T-cell (primary cell): ENCODE measurements at places on chromosomes 11 and 22.
A peak's percentile ranks its signal among the peaks of the same experiment; 100 is the strongest.

- H3K36me3 ChIP-seq, result no peaks in the 10 kb centered on the region
- H3K4me1 ChIP-seq, result no peaks in the 10 kb centered on the region
- H3K4me3 ChIP-seq, result no peak overlapping the region
- H3K27me3 ChIP-seq, result no peaks in the 10 kb centered on the region
- DNase-seq, result no peak
Measured at GRCh38 chr11:124474079-124474478, 28.6 kb upstream of the OR8B8 start.

- no peak for DNase-seq
- H3K4me3 ChIP-seq, result no peak overlapping the region
- peaks cover 40% of the 10 kb centered on the region for H3K4me1 ChIP-seq
- H3K36me3 ChIP-seq, result no peaks in the 10 kb centered on the region
- no peak overlapping the region for H3K27ac ChIP-seq
Measured at GRCh38 chr11:73158356-73159051, 16.4 kb upstream of the FCHSD2 start.

GRCh38 chr11:71066311-71066710, 186.1 kb downstream of the SHANK2 start:
- H3K27me3 ChIP-seq, result peaks cover 37% of the 10 kb centered on the region
- no peak overlapping the region for H3K4me3 ChIP-seq
- DNase-seq, result no peak
- no peak overlapping the region for H3K27ac ChIP-seq
- no peaks in the 10 kb centered on the region for H3K4me1 ChIP-seq

- H3K27ac ChIP-seq, result no peak overlapping the region
- no peaks in the 10 kb centered on the region for H3K4me1 ChIP-seq
- H3K36me3 ChIP-seq, result no peaks in the 10 kb centered on the region
- DNase-seq, result no peak
- H3K27me3 ChIP-seq, result no peaks in the 10 kb centered on the region
- no peak overlapping the region for H3K4me3 ChIP-seq
Measured at GRCh38 chr11:22203281-22203680, 10.4 kb downstream of the ANO5 start.

DNA sequence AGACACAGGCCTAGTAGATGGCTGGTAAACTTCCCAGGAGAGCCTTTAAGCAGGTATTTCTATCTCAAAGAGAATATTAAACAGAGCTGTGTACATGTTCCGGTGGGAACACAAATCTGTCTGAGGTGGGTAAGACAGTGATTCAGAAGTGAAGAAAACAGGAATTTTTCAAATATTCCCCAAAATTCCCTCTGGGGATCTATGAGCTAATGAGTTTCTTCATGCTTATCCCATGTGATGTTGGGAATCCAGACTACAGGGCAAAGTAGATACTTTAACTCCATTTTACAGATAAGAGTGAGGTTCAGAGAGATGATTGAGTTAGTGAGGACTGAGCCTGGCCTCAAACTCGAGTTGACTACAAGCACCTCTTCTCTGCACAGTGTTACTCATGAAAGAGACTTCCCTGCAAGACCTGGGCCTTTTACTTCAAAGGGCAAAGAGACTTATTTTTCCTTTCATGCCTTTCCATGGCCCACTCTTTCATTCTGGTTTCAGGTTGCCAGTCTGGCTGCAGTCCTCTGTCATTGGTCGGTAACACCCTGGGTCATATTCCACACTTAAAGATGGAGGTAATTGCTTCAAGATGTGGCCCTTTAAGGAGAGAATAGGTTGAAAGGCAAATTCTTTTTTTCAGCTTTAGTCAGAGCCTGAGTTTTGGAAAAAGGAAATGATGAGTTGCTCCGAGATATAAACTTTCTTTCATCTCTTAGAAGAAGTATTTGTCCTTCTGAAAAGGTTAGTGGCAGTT, 70.1 kb downstream of the CYB5R2 start:
- H3K4me3 ChIP-seq, result no peak overlapping the region
- H3K4me1 ChIP-seq, result no peaks in the 10 kb centered on the region
- H3K27ac ChIP-seq, result no peak overlapping the region
- H3K27me3 ChIP-seq, result no peaks in the 10 kb centered on the region

DNA sequence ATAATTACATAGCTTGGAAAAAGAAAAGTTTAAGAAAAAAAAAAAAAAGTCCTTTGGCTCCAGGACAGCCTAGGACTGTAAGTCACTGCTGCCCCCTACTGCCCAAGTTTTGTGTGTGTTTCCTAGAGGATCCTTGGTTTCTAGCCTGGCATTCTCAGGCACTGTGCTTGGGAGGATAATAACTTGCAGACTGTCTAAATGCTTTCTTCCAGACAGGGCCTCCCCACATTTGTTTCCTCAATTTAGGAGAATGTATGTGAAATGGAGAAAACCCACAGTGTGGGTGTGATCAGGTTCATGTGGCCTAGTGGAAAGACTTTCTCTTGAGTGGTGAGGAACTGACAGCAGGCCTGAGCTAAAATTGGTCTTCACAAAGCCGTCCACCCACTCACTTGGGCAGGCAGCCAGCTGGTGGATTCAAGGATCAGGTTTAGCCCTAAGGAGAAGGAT, 191.0 kb downstream of the NAV2 start:
- H3K27me3 ChIP-seq, result no peaks in the 10 kb centered on the region
- no peaks in the 10 kb centered on the region for H3K36me3 ChIP-seq
- H3K4me1 ChIP-seq, result no peaks in the 10 kb centered on the region

DNA sequence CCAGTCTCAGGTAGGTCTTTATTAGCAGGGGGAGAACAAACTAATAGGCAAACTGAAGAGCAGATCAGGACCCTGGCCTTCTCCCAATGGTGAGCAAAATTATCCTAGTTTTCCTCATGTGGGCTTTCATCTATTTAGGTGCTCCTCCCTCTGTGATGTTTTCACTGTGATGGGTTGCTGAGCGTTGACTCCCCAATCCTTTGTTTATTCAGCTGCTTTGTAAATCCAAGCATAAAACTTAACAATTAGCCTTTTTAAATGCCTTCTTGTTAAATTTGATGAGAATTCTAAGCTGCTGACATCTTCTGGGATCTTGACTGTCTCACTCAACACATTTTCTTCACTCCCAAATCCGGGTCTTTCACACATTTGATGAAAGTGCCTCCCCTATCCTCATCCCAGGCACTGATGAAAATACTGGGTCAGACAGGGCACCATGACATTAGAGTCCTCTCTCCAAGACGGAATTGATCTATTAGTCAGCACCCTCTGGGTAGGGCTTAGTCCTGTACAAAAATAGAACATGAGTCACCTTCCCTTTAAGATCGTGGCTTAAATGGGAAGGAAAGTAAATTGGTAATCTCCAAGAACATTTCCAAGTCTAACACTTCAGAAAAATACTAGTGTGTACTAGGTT, 199.3 kb upstream of the ISX start:
- H3K27me3 ChIP-seq, result no peaks in the 10 kb centered on the region
- no peaks in the 10 kb centered on the region for H3K36me3 ChIP-seq
- H3K4me3 ChIP-seq, result no peak overlapping the region
- no peak for DNase-seq

DNA sequence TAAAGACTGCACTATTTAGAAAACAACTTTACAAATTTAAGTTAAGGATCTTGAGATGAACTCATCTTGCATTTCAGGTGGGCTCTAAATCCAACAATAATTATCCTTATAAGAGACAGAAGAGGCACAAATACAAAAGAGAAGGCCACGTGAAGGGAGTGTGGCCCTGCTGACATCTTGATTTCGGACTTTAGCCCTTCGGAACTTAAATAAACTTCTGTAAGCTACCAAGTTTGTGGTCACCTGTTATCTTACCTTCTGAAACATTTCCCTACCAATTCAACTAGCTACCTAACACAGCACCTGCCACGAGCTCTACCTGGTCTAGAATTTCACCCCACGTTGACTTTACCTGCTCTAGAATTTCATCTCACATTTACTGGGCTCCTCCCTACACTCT, 42.9 kb upstream of the ARHGAP32 start:
- no peaks in the 10 kb centered on the region for H3K36me3 ChIP-seq
- DNase-seq, result no peak
- no peaks in the 10 kb centered on the region for H3K27me3 ChIP-seq

GRCh38 chr11:12941671-12942070, 67.4 kb upstream of the RASSF10 start:
- no peak overlapping the region for H3K4me3 ChIP-seq
- H3K27ac ChIP-seq, result no peak overlapping the region

- H3K27ac ChIP-seq, result peak overlapping the region; percentile 100
- peak overlapping the region; percentile 54 for H3K4me3 ChIP-seq
- no peaks in the 10 kb centered on the region for H3K36me3 ChIP-seq
Measured at GRCh38 chr11:62842171-62842741, 2.9 kb upstream of the WDR74 start.

GRCh38 chr11:5234381-5234834, at the start of gene HBD:
Gene HBD (minus strand): TSS chr11:5234483. CDS start chr11:5234433, 50 bp downstream.
- H3K27me3 ChIP-seq, result no peaks in the 10 kb centered on the region
- no peak within 1 kb of the TSS for H3K27ac ChIP-seq
- peaks cover 3% of the 10 kb centered on the region for H3K4me1 ChIP-seq
- H3K4me3 ChIP-seq, result no peak within 1 kb of the TSS
- no peaks in the 10 kb centered on the region for H3K36me3 ChIP-seq

GRCh38 chr22:34055525-34056200, 135.4 kb upstream of the LARGE1 start:
- H3K4me1 ChIP-seq, result no peaks in the 10 kb centered on the region
- no peak for DNase-seq
- no peak overlapping the region for H3K4me3 ChIP-seq
- no peak overlapping the region for H3K27ac ChIP-seq
- H3K27me3 ChIP-seq, result no peaks in the 10 kb centered on the region
- H3K36me3 ChIP-seq, result no peaks in the 10 kb centered on the region

DNA sequence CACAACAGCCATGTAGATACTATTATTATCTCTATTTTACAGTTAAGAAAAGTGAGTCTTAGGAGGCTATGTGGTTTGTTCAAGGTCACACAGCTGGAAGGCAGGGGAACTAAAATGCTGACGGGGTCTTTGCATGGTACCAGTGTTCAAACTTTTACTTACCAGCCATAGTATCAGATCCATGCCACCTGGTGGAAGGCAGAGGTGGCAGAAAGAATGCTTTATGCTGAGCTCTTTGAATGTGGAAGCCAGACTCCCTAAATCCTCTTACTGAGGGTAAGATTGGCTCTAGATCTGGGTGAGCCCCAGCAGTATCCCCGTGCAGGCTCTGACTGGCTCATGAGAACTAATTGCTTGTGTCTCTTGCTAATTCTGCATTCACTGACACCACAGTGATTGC, 54.3 kb upstream of the NAV2 start:
- H3K27me3 ChIP-seq, result no peaks in the 10 kb centered on the region
- no peak overlapping the region for H3K27ac ChIP-seq
- no peaks in the 10 kb centered on the region for H3K36me3 ChIP-seq
- H3K4me3 ChIP-seq, result no peak overlapping the region

DNA sequence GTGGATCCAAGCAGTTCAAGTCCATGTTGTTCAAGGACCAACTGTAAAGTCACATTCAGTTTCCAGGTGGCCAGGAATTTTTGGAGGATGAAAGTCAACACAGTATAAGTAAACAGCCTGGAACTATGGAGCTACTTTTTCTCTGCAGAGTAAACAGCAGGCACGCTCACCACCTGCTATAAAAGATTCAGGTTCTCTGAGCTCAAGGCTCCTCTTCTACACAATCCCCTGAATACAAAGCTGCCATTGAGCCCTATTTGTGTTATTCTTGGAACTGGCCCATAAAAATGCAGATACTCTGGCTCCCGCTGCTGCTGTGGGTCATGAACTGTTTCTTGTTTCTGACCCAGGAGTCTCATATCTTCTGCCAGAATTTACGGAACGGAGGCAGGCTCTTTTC, 56.9 kb upstream of the PRR5 start:
- peaks cover 10% of the 10 kb centered on the region for H3K27me3 ChIP-seq
- no peak overlapping the region for H3K27ac ChIP-seq
- H3K36me3 ChIP-seq, result no peaks in the 10 kb centered on the region
- peaks cover 7% of the 10 kb centered on the region for H3K4me1 ChIP-seq
- no peak overlapping the region for H3K4me3 ChIP-seq

DNA sequence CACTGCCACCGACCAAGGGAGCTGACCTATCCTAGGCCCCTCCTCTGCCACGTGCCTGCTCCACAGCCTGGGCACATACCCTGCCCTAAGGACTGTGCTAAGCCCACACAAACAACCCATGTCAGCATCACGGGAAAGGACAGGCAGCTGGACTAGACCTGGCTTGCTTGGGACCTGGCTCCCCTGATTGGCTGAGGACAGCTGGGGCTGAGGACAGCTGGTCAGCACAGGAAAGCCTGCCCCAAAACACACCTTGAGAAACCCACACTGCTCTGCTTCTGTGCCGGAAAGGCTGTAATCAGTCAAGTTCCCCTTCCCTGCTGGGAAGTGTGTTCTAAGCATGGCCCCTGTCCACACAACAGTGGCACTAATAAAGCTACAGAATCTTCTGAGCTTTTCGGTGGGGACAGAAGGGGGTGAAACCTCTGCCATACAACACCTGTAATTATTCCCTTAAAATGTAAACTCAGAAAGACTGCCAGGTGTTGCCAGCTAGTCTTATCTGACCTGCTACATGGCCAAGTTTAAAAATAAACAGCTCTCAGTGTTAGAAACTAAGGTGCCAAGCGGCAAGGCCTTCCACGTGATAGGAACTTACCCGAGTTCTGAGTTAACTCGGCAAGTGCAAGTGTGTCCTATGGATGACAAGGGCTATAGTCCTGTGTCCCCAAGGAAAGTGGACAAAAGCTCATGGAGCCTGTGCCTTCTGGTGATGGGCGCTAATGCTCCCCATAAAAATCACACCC, 35.7 kb upstream of the ARFGAP3 start:
- no peak overlapping the region for H3K4me3 ChIP-seq
- no peaks in the 10 kb centered on the region for H3K27me3 ChIP-seq
- H3K4me1 ChIP-seq, result peaks cover 89% of the 10 kb centered on the region
- peaks cover 13% of the 10 kb centered on the region for H3K36me3 ChIP-seq
- no peak overlapping the region for H3K27ac ChIP-seq

- H3K36me3 ChIP-seq, result peaks cover 48% of the 10 kb centered on the region
- H3K4me3 ChIP-seq, result no peak overlapping the region
- H3K27me3 ChIP-seq, result no peaks in the 10 kb centered on the region
- no peak overlapping the region for H3K27ac ChIP-seq
- no peak for DNase-seq
Measured at GRCh38 chr11:597166-597725, 18.5 kb downstream of the IRF7 start.

DNA sequence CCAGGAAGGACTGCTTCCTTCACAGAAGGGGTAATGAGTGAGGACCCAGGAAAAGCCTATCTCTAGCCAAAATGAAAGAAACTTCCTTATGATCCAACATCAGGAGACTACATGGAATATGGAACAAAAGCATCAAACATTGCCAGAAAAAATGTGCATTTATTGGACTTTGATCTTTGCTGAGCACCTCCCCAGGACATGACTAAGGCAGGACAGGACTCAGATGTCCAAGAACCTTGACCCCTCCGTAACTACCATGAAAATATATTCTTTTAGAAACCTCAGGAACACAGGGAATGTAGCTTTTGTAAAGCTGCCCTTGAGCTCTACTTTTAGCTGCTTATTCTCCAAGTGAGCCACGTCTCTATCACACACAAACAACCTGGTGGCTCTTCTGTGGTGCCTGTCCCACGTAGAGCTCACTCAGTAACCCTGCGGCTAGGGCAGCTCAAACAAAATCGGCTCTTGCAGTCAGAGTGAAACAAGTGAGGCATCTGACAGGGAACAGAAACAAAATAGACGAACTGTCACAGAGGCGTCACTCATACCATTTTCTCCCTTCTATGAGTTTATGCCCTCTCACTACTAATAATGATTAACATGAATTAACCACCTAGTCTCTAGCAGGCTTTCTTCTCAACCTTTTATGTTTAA, 471.5 kb upstream of the API5 start:
- H3K4me3 ChIP-seq, result no peak overlapping the region
- no peak for DNase-seq
- H3K36me3 ChIP-seq, result no peaks in the 10 kb centered on the region

GRCh38 chr11:79078999-79079398, 361.8 kb downstream of the TENM4 start:
- DNase-seq, result no peak
- no peak overlapping the region for H3K4me3 ChIP-seq
- no peaks in the 10 kb centered on the region for H3K36me3 ChIP-seq
- H3K27ac ChIP-seq, result no peak overlapping the region
